ENCODE measurements at places on chromosomes 2 and 18.

DNA sequence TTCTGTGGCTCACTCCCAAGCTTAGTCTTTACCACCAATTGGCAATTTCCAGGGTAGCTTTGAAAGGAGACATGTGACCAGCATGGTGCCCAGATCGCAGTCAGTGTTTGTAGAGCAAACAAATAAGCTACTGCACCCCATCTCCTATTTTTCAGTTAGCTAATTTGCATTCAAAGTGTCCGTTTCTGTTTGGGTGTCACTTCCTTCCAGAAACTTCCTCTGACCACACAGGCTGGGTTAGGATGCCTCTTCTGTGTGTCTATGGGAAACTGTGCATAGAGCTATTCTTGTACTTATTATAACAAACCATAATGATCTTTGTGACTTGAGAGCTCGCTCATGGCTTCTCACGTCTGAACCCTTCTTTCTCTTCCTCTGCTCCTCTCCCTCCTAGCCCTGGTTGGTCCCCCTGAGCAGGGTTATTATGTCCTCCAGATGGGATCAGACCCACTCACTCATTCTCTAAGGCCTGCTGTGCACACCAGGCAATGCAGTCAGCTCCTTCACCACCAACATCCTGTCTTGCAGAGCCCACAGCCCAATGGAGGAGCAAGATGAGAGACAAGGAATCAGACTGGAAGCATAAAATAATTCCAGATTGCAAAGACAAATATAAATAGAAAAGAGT is 101.2 kb upstream of the ALK start:
- DNase-seq: peak; percentile 3

DNA sequence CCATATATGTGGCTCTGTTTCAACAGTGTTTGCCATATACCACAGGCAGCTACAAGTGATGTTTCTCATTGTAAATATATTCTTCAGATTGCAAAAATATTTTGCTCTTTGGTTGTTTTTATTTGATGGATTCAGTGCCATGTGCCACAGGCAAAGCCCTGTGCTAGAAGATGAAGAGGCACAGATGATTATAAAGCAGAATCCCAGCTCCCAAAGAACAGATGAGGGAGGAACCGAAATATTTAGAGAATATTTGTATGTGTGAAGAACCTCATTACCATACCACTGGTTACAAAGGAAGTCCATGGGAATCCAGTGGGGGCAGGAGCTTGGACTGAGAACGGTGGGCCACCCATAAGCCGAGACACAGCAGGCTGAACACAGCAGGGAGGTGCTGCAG is 143.8 kb upstream of the NDUFV2 start:
- DNase-seq: no peak

DNA sequence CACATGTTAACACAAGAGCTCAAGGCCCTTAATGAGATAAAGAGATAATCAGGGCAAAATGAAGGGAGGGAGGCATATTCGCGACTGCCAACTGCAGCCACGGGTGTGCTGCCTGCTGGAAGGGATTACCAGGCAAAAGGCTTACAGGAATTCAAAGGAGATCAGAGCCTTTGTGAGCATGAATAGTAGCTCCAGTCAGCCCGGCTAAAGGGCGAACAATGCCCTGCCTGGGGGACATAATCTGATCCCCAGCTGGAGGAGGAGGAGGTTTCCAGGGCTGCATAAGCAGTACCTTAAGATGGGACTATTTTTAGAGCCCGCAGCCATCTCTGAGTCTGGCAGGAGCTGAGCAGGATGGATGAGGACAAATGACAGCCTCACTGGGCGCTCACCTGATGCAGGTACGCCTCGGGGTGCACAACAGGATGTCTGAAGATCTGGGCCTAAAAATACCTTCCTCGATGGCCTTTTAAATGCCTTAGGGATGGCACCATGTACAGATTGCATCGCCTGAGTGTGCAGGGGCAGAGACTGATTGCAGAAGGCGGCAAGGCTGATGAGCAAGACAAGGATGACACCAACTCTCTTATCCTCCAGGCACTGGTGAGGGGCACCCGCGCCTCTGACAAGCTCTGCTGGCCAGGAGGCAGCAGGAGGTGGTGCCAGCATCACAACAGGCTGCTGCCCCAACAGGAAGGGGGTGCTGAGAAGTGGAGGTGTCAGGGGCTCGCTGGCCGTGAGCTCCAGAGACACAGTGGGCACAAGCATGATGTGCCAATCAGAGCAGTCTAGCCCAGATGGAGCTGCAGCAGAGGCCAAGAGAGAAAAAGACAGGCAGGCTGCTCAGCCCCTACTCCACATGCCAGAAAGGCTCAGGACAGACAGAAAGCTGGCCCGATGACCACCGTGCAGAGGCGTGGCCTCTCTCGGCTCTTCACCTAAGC is 111.4 kb downstream of the EIPR1 start:
- DNase-seq: peak; percentile 36

GRCh38 chr18:77111951-77112746 is 20.4 kb downstream of the MBP start:
- peak; percentile 8 for DNase-seq

GRCh38 chr2:209348433-209348832 is 75.4 kb upstream of the MAP2 start:
- DNase-seq: no peak

GRCh38 chr2:187377340-187377739 is 70.7 kb downstream of the CALCRL start:
- DNase-seq: no peak

GRCh38 chr2:215238485-215239098 is 73.3 kb upstream of the ATIC start:
- DNase-seq: peak; percentile 55

- no peak for DNase-seq
Observed at GRCh38 chr2:228599781-228600180, 418.3 kb upstream of the SPHKAP start.

DNA sequence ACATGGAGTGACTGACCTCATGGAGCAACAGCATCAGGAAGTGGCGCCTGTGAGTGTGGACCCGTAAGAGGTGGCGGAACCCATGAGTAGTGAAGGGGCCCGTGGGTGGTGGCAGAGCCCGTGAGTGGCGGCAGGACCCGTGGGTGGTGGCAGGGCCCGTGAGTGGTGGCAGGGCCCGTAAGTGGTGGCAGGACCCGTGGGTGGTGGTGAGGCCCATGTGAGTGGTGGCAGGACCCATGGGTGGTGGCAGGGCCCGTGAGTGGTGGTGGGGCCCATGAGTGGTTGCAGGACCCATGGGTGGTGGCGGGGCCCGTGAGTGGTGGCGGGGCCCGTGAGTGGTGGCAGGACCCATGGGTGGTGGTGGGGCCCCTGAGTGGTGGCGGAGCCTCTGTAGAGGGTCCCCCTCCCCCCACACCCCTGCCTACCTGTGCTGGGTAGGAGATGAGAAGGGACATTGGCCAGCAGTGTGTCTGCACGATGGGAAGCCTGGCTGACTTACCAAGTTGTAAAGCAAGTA is 407.7 kb upstream of the SALL3 start:
- DNase-seq: no peak

DNA sequence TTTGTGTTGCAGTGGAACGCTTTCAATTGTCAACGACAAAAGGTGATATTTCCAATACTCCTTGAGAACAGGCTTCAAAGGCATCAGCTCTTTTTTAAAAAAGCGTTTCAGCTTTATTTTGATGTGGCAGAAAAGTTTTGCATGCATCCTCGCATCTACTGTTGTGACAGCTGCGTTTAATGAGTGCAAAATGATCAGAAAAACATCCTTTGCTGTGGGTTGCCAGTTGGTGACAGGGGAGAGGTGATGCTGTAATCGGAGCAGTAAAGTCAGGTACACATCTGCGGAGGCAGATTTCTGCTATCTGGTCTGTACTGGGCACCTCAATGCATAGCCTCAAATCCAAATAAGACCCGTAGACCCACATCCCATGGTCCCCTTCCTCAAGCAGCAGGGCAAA is 91.9 kb upstream of the POU3F3 start:
- DNase-seq: no peak

DNA sequence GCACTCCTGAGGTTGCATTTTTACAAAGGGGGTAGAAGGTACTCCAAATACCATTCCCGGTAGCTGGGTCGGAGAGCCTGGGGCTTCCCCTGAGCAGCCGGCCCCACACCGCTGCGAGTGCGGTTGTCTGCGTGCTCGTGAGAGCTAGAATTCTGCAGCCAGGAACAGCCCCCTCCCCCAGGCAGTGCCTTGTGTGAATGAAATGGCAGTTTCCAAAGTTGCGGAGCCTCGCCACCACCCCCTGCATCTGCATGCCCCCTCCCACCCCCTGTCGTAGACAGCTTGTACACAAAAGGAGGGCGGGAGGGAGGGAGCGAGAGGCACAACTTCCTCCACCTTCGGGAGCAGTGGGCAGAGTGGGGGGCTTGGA is 1.1 kb downstream of the MYCN start:
- peak; percentile 83 for DNase-seq

DNA sequence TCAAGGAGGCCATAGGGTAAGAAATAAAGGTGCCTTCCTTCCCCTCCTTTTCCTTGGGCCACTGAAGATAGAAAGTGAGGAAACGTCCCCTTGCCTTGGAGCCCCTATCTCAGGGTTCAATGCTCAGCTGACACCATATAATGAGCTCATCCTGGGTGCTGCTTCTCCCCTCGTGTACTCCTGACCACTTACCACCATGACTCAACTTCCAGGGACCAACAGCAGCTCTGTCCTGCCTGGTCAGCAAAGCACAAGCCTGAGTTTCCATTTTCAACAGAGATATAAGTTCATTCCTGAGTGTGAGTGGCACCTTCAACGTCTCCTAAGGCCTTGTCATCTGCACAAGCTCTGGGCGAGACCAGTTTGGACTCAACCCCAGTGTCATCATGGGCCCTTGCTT is 151.2 kb downstream of the CAPN13 start:
- DNase-seq: no peak

GRCh38 chr2:162217598-162217997 is 25.6 kb downstream of the FAP start:
- DNase-seq: no peak

- DNase-seq: peak; percentile 73
Observed at GRCh38 chr2:61759005-61759404, 94.9 kb downstream of the FAM161A start.

DNA sequence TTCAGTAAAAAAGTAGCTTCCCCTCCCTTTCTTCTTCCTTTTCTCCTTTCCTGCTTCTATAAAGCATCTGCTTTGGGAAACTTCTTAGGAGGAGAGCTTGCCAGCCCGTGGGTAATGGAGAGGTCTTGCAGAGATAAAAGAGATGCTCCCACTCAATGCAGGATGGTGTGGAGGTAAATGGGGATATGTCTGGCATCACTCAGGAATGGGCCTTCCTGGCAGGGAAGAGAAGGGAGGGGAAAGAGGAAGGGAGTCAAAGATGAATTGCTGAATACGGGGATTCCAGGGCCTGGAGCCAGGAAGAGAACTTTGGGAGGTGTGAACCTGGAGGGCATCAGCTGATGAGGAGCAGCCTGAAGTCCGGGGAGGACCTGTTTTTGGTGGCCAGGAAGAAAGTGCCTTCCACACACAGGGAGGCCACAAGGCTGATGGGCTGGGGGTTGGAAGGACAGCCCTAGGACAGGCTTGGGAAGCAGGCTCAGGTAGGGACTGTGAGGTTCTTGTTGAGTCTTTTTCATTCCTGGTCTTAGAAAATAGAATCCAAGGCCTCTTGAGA is 25.2 kb downstream of the IL1B start:
- no peak for DNase-seq

DNA sequence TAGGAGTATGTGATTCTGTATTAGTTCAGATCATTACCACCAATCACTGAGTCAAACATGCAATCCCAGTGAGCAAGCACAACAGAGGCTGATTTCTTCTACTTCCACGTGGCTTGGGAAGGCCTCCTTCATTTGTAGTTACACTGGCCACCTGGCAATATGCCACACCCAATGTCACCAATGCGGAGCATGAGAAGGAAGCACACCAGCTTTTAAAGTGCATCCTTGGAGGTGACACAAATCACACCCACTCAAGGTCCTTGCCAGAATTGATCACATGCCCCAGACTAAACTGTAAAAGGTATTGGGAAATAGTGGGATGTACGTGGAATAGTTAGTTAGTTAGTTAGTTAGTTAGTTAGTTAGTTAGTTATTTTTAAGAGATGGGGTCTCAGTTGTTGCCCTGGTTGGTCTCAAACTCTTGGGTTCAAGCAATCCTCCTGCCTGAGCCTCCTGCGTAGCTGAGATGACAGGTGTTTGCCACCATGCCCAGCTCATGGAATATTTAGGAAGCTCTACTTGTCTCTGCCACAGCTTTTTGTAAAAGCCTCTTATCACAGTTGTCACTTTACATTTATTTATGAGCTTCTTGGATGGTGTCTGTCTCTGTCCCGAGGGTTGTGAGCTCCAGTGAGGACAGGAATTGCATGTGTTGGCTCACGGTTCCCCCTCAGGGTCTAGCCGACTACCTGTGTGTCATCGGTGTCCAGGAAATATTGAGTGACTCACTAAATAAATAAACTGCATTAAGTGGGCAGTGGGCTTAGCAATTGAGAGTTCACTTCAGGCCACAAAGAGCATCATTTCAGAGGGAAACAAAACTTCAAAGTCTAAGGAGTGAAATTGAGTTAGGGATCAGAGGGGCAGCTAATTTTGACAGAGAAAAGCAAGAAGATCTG is 28.1 kb upstream of the CAB39 start:
- no peak for DNase-seq

DNA sequence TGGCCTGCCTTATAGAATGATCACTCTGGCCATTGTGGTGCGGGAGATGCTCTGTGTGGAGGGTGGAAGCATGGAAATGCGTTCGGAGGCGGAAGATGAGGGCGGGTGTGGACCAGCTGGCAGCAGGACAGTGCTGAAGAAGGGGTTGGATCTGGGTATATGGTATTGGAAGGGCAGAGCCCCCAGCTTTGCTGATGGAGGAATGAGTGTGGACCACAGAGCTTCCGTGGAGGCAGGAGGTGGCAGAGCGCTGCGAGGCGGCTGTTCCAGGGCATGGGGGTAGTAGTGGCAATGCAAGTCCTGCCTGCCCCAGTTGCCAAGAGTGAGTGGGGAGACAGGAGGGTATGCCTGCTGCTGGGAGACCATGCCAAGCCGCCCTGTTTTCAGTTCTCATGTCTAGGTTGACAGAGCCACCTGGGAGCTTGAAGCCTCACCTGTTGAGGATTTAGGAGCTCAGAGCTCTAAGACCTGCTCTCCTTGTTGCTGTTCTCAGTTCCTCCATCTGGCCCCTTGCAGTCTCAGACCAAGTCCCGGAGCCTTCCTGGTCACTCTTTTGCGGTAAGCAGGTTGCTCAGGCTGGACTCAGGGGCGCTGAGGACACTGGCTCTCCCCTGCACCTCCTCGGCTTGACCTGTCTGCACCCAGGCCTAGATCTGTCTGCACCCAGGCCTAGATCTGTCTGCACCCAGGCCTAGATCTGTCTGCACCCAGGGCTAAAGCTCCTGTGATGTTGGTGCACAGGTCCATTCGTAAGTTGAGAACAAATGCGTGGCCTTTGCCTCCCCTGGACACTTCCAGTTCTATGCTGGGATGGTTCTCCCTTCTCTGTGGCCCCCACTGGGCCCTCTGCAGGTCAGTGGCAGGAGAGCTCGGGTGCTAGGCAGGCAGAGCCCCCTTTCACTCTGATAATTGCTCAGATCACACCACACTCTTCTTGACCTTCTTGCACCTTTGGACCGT is 290.5 kb upstream of the HS6ST1 start:
- no peak for DNase-seq

GRCh38 chr2:71614976-71615766 is 161.8 kb downstream of the DYSF start:
- no peak for DNase-seq

- peak; percentile 75 for DNase-seq
Observed at GRCh38 chr2:48200620-48201293, 294.5 kb upstream of the FBXO11 start.

- no peak for DNase-seq
Observed at GRCh38 chr2:120959426-120959825, 223.8 kb downstream of the GLI2 start.

All from hematopoietic multipotent progenitor cell treated with erythropoietin and hydrocortisone succinate and interleukin-3 and kit ligand, for 4 days (in vitro differentiated cells).